ENCODE measurements at places on chromosomes 2 and 18.

GRCh38 chr2:68751397-68752339 is 17.1 kb downstream of the ARHGAP25 start:
- DNase-seq, result peak; percentile 87

GRCh38 chr2:134175834-134176233 is 78.0 kb upstream of the MGAT5 start:
- no peak for DNase-seq

DNA sequence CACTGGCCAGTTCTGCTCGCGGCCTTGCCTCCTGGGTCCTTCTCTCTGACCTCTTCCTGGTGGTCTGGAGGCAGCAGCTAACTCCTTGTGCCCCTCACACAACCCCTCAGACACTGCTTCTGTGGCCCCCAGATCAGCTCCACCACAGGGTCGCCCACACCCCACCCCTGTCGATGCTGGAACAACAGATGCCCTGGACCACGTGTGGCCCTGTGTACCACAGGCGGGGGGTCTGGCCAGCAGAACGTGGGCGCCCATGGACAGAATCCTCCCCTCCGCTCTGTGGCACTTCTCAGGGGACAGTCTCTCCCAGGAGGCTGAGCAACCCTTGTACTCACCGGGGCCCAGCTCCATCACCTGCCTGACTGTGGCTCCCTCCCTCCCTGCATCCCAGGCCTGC is 245.6 kb downstream of the NDUFA10 start:
- no peak for DNase-seq

DNA sequence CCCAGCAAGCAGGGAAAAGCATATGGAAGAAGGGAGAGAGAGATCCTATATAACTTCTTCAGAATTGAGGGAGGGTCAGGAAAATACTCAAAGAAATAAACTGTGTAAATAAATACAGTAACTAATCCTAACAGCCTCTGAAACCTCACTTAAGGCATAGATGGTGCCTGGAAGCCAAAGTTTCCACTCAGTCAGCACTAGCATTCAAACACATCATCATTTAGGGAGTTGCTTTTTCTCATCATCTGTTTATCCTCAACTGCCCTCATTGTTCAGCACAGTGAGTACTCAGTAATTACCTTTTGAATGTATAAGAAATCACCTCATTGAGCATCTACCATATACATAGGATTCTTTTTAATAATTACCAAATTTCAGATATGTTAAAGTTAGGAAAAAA is 262.9 kb downstream of the C1D start:
- no peak for DNase-seq

- no peak for DNase-seq
Measured at GRCh38 chr2:45649462-45649857, 2.0 kb upstream of the PRKCE start.

GRCh38 chr18:64966667-64967066 is 784.1 kb upstream of the CDH7 start:
- DNase-seq, result no peak

- DNase-seq, result no peak
Measured at GRCh38 chr2:4673025-4673489, 969.7 kb downstream of the DCDC2C start.

DNA sequence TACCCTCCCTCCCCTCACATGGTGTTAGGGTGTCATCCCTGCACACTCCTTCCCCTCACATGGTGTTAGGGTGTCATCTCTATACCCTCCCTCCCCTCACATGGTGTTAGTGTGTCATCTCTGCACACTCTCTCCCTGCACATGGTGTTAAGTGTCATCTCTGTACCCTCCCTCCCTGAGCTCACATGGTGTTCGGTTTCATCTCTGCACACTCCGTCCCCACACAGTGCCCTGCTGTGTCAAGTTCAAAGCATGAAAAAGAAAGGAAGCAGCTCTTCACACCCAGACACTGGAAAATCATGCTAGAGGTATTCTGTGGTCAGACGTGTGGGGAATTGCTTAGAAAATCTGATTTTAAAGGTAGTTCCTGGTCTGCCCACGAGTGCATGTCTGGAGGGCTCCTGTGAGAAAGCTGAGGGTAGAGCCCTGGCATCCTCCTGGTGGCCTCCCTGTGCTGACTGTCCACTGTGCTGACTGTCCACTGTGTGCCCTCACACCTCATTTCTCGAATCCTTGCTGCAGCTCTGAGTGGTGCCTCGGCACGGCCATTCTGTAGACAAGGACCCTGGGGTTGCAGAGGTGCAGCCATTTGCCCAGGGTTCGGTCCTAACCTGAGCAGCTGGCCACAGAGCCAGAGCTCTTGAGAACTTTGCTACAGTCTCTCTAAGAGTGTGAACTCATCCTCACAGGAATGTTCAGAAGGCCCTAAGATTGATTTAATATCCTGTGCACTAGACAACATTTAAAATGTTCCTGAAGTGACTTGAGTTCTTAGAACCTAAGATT is 69.1 kb upstream of the NFATC1 start:
- DNase-seq, result no peak

DNA sequence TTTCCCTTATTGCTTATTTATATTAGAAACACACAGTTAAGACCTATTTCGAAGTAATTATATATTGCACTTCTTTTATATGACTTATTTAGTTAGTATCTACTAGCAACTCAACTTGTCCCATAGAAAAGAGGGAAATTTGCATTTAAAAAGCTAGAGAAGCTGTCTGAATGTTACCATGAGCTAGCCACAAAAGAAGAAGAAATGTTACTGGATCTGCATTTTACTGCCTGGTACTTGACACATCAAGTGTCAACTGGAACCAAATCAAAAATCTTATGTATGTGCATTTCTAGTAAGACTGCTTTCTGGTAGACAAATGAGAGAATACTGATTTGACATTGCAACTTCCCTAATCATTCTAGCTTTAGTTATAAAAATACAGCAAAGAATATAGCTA is 424.6 kb upstream of the VRK2 start:
- no peak for DNase-seq

DNA sequence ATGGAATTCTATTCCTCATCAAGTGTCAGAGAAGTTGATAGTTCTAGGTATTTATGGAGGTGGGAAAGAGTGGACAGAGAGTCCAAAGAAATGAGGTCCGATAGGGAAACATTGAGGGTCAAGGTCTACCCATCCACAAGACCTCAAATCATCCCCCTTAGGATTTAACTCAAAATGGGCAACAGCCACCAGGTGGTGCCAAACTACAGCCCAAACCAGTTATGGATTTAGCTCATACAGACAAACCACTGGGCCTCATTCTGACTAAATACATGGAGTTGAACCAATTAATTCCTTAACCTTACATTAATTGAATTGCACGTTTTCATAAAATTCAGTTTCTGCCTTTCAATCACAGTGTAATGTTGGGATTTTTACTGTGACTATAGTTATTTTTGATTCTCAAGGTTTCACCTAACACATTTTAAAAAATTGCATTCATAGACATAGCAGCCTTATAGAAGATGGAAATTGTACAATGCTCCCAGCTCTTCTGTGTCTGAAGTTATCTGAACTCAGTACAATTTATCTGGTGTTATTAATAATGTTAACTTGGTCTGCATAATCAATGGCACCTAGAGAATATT is 98.2 kb upstream of the HNMT start:
- DNase-seq, result peak; percentile 10

DNA sequence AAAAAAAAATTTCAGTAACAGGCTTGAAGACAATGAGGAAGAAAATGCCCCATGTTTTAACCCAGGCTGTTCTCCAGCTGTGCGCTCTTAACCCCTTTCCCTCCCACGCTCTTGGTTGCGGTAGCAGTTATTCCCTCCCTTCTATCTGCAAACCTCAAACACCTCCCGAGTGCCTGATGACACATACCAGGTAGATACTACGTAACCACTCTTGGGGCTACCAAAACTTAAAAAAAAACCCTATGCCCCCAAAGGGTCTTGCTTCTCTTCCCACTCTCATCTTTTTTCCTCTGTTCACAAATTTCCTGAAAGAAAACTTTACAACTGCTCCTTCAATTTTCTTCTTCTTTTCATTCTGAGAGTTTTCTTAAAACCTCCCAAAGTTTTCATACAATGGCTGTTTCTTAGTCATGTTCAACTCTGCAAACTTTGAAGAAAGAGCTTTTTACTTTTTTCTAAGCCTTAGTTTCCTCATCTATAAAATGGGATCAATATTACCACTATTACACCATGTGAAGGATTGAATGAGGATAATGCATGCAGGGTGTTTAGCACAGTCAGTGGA is 4.9 kb upstream of the DRC1 start:
- DNase-seq, result no peak

DNA sequence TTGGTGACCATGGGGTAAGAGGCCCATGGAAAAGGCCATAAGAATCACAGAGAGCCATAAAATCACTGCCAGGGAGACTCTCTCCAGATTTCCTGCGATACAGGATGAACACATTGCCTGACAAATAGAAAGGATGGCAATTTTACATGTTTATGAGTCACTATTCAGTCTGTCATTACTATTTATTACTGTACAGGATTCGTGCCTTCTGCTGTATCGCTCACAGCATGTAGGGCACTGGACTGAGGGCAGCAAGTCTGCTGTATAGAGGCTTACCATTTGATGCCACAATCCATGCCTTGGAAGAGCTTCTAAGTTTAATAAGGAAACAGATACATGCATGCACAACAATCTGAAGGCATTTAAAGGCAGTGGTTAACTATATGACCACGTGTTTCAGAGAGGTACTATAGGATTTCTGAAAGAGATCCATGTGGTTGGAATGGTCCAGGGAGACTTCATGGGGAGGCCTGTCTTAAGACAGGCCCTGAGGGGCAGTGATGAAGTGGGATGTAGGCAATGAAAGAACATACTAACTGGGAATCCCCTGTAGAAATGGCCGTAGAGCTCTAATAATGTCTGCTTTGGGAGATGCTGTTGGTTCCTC is 702.4 kb upstream of the RAB6C start:
- DNase-seq, result no peak

- no peak for DNase-seq
Measured at GRCh38 chr2:87401726-87402345, 346.1 kb upstream of the PLGLB2 start.

- DNase-seq, result no peak
Measured at GRCh38 chr18:74137920-74138538, 9.6 kb downstream of the FBXO15 start.

DNA sequence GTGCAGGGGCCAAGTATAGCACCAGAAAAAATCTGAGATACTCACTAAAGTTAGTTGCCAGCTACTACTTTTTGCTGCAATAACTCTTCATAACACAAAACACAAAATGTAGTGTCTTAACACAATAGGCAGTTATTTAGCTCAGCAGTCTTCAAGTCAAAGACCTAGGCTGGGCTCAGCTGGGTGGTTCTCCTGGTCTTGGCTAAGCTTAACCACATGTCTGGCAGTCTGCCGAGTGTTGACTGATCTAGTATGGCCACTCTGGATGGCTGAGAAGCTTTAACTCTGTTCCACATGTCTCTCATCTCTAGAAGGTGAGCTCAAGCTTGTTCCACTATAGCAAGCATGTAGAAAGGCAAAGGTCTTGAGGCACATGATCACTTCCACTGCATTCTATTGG is 451.6 kb downstream of the SOX11 start:
- DNase-seq, result no peak

GRCh38 chr2:183242937-183243336 is 118.7 kb downstream of the NUP35 start:
- no peak for DNase-seq

DNA sequence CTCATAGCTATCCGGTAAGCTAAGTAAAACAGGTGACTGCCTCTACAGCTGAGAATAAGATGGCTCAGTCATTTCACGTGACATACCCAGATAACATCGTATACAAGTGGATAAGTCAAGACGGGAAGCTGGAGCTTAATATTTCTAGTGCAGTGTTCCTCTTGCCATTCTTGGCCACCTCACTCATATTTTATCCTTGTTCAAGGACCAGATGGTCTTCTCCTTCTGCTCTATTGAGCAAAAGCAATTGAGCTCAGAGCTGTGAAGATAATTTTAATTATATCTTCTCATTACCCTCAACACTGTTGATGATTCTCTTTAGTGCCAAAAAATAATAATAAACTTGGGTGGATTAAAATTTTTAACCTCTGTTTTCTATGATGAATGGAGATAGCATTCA is 201.1 kb downstream of the DCC start:
- DNase-seq, result no peak
